ENCODE measurements at places on chromosomes 6 and 20.

- no peak for DNase-seq
These were observed 33.8 kb upstream of the SCRT2 start for GRCh38 chr20:709423-709822.

- no peak for DNase-seq
These were observed 149.2 kb upstream of the EXOC2 start for GRCh38 chr6:842141-842540.

DNA sequence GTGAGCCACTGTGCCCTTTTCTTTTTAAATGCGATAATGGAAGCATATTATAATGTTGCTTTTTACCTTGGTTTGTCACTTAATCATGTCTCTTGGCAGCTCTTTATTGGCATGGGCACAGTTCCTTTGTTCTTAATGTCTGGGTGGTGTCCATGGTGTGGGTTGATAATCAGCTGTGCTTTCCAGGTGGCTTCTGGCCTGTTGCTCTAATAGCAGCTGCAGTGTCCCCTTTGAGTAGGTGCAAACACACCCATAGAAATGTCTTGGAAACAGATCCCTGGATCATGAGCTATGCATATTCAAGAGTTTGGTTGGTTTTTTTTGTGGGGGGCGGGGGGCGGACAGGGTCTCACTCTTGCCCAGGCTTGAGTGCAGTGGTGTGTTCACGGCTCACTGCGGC, 29.9 kb downstream of the EFCAB8 start:
- no peak for DNase-seq

DNA sequence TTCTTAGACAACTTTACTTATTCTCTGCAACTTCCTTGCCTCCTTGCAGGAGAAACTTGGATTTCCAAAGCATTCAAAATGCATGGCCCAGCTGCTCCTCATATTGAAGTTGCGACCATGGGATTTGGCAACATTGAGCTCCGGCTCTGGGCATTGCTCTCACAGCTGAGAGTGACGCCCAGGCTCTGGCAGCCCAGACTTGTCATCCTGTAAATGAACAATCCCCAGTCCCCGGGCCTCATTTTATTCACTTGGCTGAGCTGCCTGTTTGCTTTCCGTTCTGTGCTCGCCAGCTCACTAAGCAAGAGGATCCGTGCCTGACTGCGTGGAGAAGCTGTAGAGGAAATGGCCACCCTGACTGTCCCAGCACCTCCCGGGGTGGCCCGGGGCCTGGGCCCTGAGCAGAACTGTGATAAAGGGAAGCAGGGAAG, 119.5 kb upstream of the CD93 start:
- peak; percentile 47 for DNase-seq

DNA sequence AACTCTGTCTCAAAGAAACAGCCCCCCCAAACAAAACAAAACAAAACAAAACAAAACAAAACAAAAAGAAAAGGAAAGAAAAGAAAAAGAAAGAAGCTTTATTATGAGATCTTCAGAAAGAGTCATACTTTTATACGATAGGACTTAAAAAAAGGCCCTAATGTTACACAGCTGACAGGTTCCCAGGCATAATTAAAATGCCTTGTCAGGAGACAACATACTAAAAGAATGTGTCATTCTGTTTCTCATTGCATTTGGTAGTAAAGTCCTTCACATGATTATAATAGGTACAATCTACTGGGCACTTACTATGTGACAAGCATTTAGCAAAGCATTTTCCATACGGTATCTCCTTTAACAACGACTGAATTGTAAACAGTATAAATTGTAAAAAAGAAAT, 36.4 kb upstream of the RPN2 start:
- DNase-seq = no peak

DNA sequence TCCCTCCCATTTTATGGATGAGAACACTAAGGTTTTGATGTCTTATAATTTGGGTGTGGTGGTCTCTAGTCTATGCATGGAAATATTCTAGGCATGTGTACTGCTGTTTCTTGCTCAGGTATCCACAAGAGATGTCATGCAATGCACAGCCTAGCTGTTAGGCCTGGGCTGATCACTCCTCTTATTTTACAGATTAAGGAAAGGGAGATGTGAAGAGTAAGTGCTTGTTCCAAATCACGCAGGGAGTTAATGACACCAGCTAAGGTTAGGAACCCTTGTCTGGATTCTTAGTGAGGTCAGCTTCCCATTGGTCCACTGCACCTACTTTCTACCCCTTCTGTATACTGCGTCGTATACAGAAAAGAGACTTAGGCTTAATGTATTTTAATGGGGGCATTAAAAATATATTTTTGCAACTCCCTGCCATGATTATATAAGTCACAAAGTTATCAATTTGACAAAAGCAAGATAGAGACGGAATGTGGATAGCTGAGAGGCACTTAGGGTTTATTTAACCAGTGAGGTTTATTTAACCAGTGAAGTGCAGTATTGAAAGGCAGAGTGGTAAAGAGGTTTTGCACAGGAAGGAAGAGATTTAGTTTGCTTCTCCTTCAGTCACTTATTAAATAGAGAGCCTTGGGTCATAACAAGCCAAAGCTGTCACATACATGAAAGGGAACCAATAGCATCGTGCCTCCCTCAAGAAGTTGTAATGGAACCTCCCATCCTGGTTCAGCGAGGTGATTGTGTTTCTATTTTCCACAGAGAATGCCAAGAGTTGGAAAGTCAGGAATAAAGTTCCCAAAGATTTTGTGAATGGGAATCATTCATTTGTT, 95.0 kb upstream of the FAM184A start:
- DNase-seq = no peak

- no peak for DNase-seq
These were observed 87.6 kb upstream of the FRMD1 start for GRCh38 chr6:168166627-168167026.

DNA sequence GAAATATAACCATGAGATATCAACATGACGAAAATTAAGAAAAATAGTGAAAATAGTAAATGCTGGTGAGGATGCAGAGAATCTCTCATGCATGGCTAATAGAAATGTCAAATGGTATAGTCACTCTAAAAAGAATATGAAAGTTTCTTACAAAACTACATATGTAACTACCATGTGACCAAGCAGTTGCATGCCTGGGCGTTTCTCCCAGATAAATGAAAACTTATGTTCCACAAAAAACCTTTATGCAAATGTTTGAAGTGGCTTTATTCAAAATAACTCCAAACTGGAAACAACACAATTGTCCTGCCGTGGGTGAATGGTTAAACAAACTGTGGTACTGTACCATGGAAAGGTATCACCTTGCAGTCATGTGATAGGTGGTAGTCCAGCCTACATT, 112.4 kb downstream of the HDGFL1 start:
- no peak for DNase-seq

DNA sequence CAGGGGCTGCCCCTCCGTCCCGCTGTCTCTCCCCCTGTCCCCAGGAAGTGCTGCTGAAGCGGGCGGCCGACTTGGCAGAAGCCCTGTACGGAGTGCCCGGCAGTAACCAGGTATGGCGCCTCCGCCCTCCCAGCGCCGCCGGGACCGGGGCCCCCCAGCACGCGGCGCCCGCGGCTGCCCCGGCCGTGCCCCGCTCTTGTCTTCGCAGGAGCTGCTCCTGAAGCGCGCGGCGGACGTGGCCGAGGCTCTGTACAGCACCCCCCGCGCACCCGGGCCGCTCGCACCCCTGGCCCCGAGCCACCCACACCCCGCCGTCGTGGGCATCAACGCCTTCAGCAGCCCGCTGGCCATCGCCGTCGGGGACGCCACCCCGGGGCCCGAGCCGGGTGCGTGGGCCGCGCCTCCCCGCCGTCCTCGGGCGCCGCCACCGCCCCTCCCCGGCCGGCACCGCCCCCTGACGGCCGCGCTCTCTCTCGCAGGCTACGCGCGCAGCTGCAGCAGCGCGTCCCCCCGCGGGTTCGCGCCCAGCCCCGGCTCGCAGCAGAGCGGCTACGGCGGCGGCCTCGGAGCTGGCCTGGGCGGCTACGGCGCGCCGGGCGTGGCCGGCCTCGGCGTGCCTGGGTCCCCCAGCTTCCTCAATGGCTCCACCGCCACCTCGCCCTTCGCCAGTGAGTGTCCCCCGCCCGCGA, 48.4 kb downstream of the CPXM1 start:
- no peak for DNase-seq
